Stimulated activated CD4-positive, alpha-beta T cell treated with anti-CD3 and anti-CD28 coated beads, Interleukin-15, amount 100 ng/mL, for 1 hour (primary cell): ENCODE measurements at places on chromosomes 12 and 14.

DNA sequence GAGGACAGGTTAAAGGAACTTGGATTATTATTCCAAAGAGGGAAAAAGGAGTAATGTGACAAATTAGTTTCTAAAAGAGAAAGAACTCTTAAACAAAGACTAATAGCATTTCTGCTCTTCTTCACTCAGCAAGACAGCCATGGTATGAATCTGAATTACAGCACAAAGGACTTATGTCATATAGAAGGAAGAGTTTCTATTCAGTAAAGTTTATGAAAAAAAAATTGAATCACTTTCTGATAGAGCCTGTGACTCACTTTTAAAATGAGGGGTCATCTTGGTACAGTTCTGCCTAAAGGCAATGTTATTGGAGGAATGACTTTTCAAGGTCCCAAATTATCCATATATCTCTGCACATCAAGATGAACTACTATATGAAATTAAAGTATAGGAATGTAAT lies 101.7 kb downstream of the DUSP6 start:
- DNase-seq = no peak

DNA sequence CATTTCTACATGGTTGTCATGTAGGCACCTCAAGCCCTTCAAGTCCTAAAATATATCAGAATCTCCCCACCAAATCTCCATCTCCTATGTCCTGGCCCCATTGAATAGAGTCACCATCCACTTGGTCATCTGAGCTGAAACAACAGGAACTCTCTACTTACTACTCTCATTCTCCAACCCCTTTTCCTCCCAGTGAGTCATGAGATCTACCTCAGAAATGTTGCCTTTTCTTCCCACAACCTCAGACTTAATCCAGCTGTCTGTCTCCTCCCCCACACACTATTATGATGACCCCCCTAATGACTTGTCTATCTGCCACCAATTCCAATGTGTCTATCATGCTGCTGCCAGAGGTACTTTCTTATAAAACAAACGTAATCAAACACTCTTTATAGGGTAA lies 72.3 kb upstream of the TMEM263 start:
- no peak for DNase-seq

- no peak for DNase-seq
These were observed 8.6 kb downstream of the CCDC60 start for GRCh38 chr12:119343130-119343529.

DNA sequence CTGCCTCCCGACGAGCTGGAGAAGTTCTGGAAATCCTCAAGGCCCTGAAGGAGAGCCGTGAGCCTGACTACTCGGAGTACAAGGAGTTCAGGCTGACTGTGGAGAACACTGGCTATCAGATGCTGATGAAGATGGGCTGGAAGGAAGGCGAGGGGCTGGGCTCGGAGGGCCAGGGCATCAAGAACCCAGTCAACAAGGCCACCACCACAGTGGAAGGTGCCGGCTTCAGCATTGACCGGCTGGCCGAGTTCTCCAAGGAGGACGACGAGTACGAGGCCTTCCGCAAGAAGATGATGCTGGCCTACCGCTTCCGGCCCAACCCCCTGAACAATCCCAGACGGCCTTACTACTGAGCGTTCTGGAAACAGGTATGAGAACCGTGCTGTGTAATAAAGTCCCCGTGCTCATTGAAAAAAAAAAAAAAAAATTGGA lies 366.1 kb upstream of the ATXN7L3B start:
- DNase-seq = no peak

- no peak for DNase-seq
These were observed 193.7 kb upstream of the PDE3A start for GRCh38 chr12:20174528-20175175.

- no peak for DNase-seq
These were observed 2.4 kb upstream of the KIF26A start for GRCh38 chr14:104135904-104136471.

- DNase-seq = no peak
These were observed 325.2 kb upstream of the RGS6 start for GRCh38 chr14:71607056-71607455.

- no peak for DNase-seq
These were observed 26.7 kb downstream of the MED21 start for GRCh38 chr12:27048822-27049752.

DNA sequence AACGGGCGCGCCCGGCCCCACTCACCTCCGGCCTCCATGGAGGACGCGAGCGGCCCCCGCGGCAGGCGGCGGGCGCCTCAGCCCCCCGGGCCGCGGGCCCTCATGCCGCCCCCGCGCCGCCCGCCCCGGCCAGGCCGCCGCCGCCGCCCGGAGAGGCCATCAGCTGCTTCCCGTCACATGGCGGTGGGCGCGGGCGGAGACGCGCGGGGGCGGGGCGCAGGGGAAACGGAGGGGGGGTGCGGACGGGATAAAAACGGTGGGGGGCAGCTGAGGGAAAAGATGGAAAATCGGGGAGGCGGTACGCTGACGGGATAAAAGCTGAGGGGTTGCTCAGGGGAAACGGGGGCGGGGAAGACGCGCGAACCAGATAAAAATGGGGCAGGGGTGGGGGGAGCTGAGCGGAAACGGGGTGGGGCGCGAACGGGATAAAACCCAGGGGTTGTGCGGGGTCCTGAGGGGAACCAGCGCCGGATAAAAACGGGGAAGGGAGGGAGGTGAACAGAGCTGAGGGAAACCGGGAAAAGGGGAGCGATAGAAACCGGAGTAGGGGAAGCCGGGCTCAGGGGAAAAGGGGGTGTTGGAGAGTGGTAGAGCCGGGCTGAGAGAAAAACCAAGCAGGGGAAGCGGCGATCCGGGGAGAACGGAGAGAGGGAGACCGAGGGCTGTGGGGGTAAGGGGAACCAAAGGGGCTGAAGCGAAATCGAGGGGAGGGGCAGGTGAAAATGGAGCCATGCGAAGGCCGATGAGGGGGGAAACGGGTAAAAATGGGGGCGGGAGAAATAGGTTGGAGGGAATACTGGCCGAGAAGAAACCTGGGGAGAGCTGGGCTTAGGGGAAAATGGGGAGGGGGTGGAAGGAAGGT lies at the start of gene WSB2:
Gene WSB2, minus strand, starts transcription at position 169 of the 862 bp plus-strand sequence. Its CDS starts 131 bp downstream, at position 38.
- DNase-seq = peak; percentile 12

GRCh38 chr12:16789204-16789790 lies 183.3 kb upstream of the LMO3 start:
- DNase-seq = no peak

DNA sequence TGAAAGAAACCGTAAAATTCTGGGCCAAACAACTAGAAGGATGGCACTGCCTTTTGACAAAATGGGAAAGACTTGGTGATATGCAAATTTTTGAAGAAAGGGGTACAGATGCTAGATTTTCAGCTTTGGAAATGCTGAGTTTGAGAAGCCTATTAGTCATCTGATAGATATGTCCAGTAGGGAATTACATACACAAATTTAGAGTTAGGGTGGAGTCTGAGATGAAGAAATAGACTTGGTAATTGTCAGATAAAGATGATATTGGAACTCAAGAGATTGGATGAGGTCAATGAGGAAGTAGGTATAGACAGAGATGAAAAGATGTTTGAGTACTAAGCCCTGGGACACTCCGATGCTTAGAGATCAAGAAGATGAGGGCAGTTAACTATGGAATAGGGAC lies 153.1 kb downstream of the GARIN6 start:
- DNase-seq = no peak

DNA sequence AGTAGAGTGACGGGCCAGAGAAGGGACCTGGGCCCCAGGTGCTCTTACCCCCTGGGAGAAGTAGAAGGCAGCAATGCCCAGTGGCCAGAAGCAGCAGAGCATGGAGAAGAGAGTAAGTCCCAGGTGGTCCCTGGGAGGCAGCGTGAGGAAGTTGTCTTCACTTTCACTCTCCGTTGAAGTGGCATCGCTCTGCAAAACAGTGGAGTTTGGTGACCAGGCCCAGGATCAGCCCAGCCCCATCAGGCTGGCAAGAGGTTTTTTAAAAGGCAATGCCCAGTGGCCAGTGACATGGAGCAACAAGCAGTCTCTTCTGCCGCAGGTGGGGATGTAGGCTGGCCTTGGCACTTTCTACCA lies 18.2 kb downstream of the SYNDIG1L start:
- no peak for DNase-seq

GRCh38 chr14:58607131-58607951 lies 30.4 kb upstream of the DACT1 start:
- no peak for DNase-seq

- DNase-seq = no peak
These were observed 201.4 kb downstream of the C12orf50 start for GRCh38 chr12:87827638-87828264.

DNA sequence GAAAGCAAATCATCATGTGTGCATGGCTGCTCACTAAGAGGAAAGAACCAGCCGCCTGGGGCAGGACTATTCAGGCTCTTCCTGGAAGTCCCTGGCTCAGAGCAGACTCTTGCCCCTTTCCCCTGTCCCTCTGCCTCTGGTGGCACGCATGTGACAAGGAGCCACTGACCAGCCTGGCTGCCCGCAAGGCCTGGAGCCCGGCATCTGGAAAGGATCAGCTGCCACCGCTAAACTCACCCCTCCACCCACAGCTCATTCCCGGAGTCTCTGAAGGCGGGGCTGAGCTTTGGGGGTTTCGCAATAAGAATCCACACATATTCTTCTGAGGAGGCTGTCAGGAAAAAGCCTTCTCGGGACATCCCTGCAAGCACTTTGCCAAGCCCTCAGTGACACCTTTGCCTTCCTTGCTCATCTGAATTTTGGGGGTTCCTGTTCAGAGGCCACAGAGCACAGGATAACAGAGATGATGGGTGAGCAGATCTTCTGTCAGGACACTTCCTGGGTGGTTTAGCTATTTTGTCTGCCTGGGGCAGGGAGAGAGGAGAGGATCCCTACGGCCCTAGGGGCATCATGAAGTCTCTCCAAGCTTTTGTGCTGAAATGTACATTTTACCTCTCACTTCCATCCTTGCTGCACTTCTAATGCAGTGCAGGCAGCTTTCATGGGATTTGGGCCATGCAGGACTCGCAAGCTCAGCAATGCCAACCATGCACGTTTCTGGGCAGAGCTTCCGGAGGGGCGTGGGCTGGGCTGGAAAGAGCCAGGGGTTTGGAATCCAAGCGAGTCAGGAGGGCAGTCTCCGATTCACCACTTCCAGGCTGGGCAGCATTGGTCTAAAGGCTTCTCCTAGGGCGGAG lies 124.8 kb upstream of the MAP1LC3B2 start:
- no peak for DNase-seq

- no peak for DNase-seq
These were observed 5.3 kb upstream of the PPP1R1A start for GRCh38 chr12:54593725-54594124.

GRCh38 chr14:59739794-59740193 lies 130.8 kb downstream of the RTN1 start:
- no peak for DNase-seq

DNA sequence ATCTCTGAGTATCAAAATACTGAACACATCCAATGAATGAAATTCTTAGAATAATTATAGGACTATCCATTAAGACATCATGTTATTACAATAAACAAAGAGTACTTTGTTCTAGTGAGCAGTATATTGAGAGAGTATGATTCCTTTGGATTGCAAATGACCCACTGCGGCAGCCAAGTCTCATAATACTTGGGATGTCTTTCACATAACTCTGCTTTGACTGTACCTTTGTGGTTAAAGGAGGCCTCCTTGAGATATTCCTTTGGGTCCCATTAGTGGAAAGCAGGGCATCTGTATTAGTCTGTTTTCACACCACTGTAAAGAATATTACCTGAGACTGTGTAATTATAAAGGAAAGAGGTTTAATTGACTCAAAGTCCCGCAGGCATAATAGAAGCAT lies 593.8 kb downstream of the TRHDE start:
- DNase-seq = no peak

GRCh38 chr12:69030321-69030720 lies 97.3 kb upstream of the CPM start:
- no peak for DNase-seq

- DNase-seq = no peak
These were observed 5.7 kb upstream of the KLRK1 start for GRCh38 chr12:10395390-10395998.

GRCh38 chr12:75722714-75723200 lies 211.3 kb upstream of the KRR1 start:
- peak; percentile 5 for DNase-seq

DNA sequence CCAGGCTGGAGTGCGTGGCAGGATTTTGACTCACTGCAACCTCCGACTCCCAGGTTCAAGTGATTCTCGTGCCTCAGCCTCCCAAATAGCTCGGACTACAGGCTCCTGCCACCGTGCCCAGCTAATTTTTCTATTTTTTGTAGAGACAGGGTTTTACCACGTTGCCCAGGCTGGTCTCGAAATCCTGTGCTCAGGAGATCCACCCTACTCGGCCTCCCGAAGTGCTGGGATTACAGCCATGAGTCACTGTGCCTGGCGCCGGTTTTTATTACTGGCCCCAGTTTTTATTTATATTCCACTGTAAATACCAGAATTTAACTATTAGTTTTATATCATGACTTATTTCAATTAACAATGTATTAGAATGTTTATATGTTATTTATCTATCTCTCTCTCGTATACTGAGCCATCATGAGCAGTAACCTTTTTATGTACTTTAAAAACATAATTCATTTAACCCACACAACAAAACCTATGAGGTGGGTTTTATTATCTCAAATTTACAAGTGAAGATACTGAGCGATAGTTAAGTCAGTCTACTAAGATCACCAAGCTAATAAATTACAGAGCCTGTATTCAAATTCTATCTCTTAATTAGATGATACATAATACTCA lies 47.8 kb downstream of the HECTD1 start:
- no peak for DNase-seq

DNA sequence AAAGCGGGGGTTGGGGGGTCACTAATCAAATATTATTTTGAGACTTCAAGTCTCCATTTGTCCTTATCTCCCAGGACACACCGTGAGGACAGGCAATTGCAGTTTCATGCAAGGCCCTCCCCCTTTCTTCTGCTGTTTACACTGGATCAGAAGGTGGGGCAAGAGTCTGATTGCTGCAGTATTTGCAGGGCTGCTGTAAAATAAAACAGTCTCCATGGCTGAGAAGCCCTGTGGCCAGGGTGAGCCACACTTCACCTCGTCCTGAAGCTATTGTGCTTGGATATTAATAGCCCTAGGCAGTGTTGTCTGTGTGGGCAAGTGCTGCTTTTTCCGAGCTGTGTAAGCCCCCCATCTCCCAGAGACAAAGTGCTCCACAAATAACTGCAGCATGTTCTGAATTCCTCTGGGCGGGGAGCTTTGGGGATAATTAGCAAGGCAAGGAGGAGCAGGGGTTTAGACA lies 187.4 kb upstream of the NTF3 start:
- DNase-seq = no peak

DNA sequence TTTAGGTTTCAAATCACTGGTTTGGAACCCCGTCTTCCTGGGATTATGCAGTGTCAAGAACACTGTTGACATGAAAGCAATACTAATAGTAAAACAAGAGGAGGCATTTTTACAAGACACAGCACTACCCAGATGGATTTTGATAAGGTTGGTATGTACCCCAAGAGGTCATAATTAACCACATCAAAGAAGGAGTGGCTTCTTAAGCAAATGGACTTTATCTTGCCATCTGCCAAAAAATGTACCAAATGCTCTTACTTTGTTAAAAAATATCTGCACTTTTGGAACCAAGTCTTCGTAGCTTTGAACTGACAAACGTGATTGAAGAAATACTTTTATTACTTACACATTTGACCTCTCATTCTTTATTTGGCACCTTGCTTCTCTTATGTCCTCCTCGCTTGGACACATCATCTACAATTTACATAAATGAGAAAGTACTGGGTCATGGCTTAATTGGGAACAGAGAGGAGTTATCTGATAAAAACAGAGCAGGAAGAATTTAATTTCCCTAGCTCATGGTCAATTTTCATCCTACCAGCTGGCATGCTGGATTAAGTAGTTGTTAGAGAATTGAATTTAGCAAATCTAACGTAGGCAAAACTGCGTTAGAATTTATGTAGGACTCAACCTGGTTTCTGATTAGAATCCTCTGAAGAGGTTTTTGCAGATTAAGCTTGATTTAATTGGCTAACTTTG lies 54.5 kb upstream of the PRICKLE1 start:
- no peak for DNase-seq

GRCh38 chr12:130752692-130753230 lies 36.7 kb upstream of the RIMBP2 start:
- DNase-seq = no peak
